ENCODE measurements at places on chromosomes 3 and 15. TPM values are rescaled to one million over a fixed set of nuclear protein-coding genes. Genes with fewer than 3 reads are reported as not detected.

EIF4G1 gene
- total RNA-seq, result 348 TPM

MAGI1 gene
- total RNA-seq, result not detected

SLC6A11 gene
- total RNA-seq, result not detected

PIERCE2 gene
- total RNA-seq, result not detected

SLC28A2 gene
- total RNA-seq, result not detected

TLR9 gene
- total RNA-seq, result 0.52 TPM

LDHAL6B gene
- not detected for total RNA-seq

DNA sequence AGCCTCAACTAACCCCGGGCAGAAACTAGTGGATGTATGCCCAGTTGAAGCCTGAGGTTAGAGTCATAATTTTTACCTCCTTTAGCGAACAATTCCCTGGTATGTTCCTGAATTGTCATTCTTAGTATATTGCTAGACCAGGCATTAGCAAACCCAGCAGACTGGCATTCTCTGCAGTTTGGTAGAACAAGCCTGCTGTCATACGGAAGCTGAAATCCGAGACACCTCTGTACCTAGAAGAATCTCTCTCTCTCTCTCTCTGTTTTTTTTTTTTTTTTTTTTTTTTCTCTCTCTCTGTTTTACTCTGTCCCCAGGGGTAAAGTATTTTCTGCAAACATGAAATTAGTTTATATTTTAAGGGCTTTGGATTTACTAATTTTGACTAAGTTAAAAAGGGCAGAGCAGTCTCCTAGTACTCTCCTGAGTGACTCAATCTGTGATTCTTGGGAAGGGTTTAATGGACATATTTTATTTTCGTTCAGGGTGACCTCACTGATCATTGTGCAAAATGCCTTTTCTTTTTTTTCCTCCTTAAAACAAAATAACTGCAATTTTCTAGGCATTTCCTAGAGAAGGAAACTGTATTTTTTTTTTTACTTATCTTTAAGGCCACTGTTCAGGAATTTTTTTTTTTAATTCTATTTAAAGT lies 133.6 kb upstream of the ICE2 start:
- no peak for DNase-seq
- no peak overlapping the region for H3K27ac ChIP-seq
- peaks cover 18% of the 10 kb centered on the region for H3K4me1 ChIP-seq
- H3K36me3 ChIP-seq, result no peaks in the 10 kb centered on the region
- H3K27me3 ChIP-seq, result peaks cover 44% of the 10 kb centered on the region
- H3K4me3 ChIP-seq, result no peak overlapping the region

GRCh38 chr3:108283006-108283405 lies 13.3 kb upstream of the HHLA2 start:
- H3K36me3 ChIP-seq, result peaks cover 28% of the 10 kb centered on the region
- no peak overlapping the region for H3K27ac ChIP-seq
- DNase-seq, result no peak
- H3K4me1 ChIP-seq, result peaks cover 19% of the 10 kb centered on the region

DNA sequence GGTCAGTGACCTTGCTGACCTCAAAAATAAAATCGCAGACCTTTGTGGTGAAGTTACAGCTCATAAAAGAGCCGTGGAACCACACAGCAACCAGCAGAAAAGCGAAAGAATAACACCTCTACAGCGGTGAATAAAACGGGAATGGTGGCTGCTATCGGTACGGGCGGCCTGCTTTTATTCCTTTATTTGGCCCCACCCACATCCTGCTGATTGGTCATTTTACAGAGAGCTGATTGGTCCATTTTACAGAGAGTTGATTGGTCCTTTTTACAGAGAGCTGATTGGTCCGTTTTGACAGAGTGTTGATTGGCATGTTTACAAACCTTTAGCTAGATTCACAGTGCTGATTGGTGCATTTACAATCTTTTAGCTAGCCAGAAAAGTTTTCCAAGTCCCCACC lies 80.7 kb upstream of the ATP10A start:
- H3K36me3 ChIP-seq, result no peaks in the 10 kb centered on the region
- no peaks in the 10 kb centered on the region for H3K27me3 ChIP-seq
- no peaks in the 10 kb centered on the region for H3K4me1 ChIP-seq
- no peak overlapping the region for H3K4me3 ChIP-seq

GRCh38 chr15:79329171-79329611 lies 18.3 kb downstream of the TMED3 start:
- no peaks in the 10 kb centered on the region for H3K4me1 ChIP-seq
- DNase-seq, result no peak
- H3K27ac ChIP-seq, result no peak overlapping the region
- no peak overlapping the region for H3K4me3 ChIP-seq

DNA sequence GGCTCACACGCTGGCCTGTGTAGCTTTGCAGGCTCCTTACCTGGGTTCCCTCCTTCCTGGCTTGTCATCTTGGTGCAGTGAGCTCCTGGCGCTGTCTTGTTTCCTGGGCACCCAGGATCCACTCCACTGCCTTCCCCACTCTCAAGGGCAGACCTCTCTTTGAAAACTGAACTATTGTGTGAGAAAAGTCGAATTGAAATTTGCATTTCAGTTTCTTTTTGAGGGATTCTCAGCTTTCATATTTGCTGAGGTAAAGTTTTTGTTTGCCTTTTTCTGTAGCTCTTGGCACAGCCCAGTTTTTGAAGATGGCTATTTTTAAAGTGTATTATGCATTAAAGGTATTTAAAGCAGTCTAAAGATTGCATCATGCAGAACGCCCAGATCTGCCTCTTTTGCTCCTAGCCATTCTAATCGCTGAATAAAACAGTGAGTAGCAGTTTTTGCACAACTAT lies 70.1 kb downstream of the CCK start:
- peaks cover 48% of the 10 kb centered on the region for H3K36me3 ChIP-seq
- no peak for DNase-seq
- H3K27me3 ChIP-seq, result no peaks in the 10 kb centered on the region
- H3K27ac ChIP-seq, result peak overlapping the region; percentile 26

DNA sequence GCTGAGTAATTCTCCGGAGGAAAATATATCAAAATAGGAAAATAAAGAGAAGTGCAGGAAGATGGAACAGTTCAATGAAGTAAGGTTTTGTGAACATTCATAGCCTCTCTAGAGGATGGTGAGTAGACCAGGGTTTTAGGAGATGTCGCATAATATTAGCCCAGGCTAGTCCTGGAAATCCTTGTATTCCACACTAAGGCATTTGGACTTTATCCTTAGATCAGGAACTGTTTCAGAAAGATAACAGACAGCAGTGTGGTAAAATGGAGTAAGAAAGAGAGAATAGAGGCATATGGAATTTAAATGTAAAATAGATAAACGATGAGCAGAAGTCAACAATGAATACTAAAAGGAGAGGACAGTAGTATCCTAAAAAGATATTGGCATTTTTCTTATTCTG lies 12.1 kb downstream of the COPB2 start:
- H3K36me3 ChIP-seq, result peaks cover 66% of the 10 kb centered on the region
- no peaks in the 10 kb centered on the region for H3K27me3 ChIP-seq

- DNase-seq, result no peak
- no peaks in the 10 kb centered on the region for H3K4me1 ChIP-seq
- H3K27ac ChIP-seq, result no peak overlapping the region
- H3K36me3 ChIP-seq, result no peaks in the 10 kb centered on the region
- no peaks in the 10 kb centered on the region for H3K27me3 ChIP-seq
Measured at GRCh38 chr3:73635254-73635653, 10.5 kb upstream of the PDZRN3 start.

DNA sequence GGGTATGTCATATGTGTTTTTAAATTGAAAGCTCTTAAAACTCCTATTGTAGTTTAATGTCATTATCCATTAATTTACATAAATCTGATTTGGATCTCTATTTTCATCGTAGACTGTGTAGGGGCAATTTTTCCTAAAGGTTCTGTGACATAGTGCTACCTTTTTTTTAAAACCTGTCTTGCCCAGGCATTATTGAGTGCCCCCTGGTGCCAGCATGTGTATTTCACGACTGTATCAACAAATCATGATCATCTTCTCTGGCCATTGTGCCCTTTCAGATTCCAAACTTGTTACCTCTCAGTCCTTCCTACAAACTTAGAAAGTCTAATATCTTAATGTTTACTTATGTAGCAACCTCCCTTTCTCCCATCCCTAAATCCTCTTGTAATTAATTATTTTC lies 97.2 kb upstream of the FLNB start:
- peak; percentile 34 for DNase-seq
- no peaks in the 10 kb centered on the region for H3K27me3 ChIP-seq
- no peak overlapping the region for H3K4me3 ChIP-seq
- no peak overlapping the region for H3K27ac ChIP-seq

DNA sequence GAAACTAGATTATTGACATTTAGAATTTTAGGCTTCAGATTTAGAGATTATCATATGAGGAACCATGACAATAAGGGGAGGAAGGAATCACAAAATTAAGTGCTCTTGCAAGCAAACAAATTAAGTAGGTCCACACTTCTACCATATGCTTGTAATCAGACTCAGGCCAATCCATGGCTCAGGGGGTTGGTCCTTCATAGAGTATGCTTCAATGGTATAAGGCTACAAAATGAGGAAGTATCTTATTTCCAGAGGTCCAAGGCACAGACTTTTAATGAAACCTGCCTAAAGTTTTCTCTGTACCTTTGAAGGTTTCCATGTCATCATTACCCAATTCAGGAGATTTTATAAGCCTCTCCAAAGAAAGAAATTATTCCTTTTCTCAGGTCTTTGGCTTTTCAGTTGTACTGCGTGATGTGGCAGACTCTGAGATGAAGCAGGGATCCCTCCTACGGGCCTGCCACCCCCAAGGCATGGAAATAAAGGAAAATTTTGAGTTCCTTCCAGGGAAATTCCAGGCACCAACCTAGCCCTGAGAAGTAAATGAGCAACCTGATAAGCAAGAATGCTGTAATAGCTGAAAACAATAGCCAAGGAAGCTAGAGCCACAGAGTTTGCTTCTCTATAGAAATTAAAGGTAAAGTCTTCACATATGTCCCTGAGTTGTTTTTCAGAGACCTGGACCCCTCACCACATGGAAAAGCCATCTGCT lies 36.3 kb downstream of the SERPINI2 start:
- H3K4me1 ChIP-seq, result no peaks in the 10 kb centered on the region
- no peaks in the 10 kb centered on the region for H3K36me3 ChIP-seq
- DNase-seq, result no peak
- H3K27ac ChIP-seq, result no peak overlapping the region

GRCh38 chr3:194691481-194692283 lies 6.0 kb downstream of the FAM43A start:
- no peaks in the 10 kb centered on the region for H3K36me3 ChIP-seq
- no peak for DNase-seq
- H3K4me3 ChIP-seq, result no peak overlapping the region
- H3K27me3 ChIP-seq, result peaks cover 30% of the 10 kb centered on the region
- peaks cover 22% of the 10 kb centered on the region for H3K4me1 ChIP-seq
- no peak overlapping the region for H3K27ac ChIP-seq

DNA sequence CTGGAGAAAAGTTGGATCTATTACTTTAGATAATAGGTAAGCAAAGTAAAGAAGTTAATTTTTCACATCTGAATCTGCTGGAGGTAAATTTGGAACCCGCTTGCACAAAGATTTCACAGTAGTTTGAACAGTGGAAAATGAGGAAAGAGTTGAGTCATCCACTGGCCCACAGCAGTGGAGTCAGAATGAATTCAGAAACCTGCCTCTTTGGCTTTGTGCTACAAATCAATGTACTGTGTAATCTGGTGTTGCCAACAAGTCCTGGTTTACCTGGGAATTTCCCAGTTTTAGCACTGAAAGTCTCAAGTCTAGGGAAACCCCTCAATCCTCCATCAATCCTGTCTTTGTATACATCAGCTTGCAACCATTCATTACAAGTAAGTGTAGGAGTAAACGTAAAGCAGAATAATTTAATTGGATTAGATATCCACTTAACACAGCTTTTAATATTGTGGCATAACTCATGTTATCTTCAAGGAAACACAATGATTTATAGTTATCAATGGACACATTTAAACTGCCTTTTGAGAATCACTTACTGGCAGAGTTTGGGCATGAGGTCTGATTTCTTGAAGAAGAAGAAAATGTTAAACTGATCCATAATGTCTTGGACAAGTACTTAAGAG lies 100.6 kb downstream of the DCLK3 start:
- H3K36me3 ChIP-seq, result no peaks in the 10 kb centered on the region
- no peak overlapping the region for H3K27ac ChIP-seq
- H3K4me1 ChIP-seq, result no peaks in the 10 kb centered on the region

- peak overlapping the region; percentile 3 for H3K27ac ChIP-seq
- peaks cover 14% of the 10 kb centered on the region for H3K36me3 ChIP-seq
- no peak for DNase-seq
- H3K27me3 ChIP-seq, result no peaks in the 10 kb centered on the region
- peaks cover 55% of the 10 kb centered on the region for H3K4me1 ChIP-seq
- no peak overlapping the region for H3K4me3 ChIP-seq
Measured at GRCh38 chr3:14422016-14422963, 19.9 kb downstream of the SLC6A6 start.

DNA sequence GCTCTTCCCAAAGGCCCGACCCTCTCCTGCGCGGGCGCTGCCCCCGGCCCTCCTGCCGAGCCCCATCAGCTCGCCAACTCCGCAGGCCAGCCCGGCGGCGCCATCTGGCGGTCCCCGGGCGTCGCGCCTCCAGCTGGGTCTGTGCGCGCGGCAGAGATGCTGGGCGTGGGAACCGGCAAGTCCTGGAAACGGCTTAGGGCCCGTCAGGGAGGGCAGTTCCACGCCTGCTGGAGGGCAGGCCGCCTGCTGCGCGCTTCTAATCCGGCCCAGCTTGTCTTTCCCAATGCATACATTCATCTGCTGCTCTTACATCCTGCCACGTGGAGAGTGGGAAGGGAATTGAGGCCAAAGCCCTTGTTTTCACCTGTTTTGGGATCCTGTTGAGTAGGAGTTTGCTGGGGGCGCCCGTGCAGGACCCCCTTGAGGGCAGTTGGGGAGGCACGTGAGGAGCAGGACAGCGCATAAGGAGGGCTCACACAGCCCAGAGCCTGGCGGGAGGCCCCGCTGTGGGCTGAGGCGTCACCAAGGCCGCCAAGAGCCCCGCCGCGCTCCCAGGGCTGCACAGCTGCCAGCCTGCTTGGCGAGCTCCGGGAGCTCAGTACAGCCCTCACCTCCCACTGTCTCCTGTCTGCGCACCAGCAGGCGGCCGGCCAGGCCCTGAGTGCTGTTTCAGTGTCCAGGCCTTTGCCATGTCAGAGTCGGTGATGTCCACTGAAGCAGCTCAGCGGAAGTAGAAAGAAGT lies 165.6 kb downstream of the NSMCE3 start:
- DNase-seq, result peak; percentile 67
- H3K27ac ChIP-seq, result no peak overlapping the region
- H3K36me3 ChIP-seq, result peaks cover 3% of the 10 kb centered on the region
- no peaks in the 10 kb centered on the region for H3K27me3 ChIP-seq

DNA sequence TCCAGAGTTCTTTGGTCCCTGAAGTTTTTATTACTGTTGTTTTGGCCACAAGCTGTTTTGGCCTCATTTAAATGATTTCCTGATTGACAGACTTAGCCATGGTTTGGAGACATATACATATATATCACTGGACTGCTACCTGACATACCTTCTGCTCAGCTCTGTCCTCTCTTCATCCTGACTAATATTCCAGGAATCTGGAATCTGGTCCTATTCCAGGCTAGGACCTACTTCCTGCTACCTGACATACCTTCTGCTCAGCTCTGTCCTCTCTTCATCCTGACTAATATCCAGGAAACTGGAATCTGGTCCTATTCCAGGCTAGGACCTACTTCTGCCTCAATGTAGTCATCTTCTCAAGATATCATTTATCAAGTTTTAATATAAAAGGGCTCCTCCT lies 724.4 kb upstream of the ROBO1 start:
- no peak overlapping the region for H3K27ac ChIP-seq
- H3K4me3 ChIP-seq, result no peak overlapping the region
- H3K27me3 ChIP-seq, result no peaks in the 10 kb centered on the region

Data from activated CD8-positive, alpha-beta T cell treated with anti-CD3 and anti-CD28 coated beads, Interleukin-2, amount 10 ng/mL, durations not matched to agents 7 days and 5 days (primary cell).